Stimulated activated CD8-positive, alpha-beta memory T cell treated with anti-CD3 and anti-CD28 coated beads, Interleukin-15, amount 100 ng/mL, for 1 hour (primary cell): ENCODE measurements at places on chromosomes 1 and 21.

GRCh38 chr1:33459691-33460090 lies 12.8 kb upstream of the ZSCAN20 start:
- no peak for DNase-seq

DNA sequence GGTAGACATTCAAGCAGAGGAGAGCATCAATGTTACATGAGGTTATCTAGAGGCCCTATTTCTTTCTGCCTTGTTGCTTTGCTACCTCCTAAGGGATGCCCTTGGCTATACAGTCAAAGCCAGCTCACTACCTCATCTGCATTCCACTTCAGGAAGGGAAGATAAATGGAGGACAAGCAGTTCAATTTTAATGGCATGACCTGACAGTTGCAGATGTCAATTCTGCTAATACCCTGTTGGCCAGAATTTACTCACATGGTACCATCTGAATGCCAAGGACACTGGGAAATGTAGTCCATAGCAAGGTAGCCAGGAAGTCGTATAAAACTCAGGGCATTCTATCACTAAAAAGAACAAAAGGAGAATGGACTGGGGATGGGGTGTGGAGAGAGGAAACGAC lies 31.5 kb downstream of the PALMD start:
- no peak for DNase-seq

DNA sequence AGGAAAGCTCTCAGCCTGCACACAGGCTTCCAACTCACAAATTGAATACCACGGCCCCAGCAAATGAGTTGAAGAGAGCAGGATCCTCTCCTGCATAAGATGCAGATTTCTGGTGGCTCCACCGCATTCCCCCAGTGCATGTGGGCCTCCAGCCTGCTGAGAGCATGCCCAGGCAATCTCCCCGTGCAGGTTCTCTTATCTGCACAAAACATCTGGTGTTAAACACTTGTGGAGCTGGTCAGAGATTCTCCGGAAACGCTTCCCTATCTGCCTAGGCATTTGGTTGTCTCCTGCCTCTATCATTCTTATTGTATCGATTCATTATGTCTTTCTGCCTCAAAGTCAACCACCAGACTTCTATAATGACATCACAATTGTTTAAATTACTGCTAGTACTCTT lies 1349.0 kb upstream of the B3GALT2 start:
- DNase-seq = no peak

DNA sequence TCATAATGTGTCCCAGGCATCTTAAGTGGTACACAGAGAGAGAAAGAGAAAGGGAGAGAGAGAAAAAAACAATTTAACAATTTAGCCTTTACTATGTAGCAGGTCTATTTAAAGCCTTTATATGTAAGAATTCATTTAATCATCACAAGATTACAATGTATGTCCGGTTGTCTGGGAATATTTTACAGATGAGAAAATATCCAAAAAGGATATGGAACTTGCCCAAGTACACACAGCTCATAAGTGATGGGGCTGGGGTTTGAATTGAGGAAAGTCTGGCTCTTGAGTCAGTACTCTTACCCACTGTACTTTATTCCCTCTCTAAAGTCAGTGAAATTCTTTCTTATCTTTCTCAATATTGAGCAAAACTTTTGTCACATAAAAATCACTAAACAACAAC lies 104.6 kb downstream of the LYPLAL1 start:
- no peak for DNase-seq

DNA sequence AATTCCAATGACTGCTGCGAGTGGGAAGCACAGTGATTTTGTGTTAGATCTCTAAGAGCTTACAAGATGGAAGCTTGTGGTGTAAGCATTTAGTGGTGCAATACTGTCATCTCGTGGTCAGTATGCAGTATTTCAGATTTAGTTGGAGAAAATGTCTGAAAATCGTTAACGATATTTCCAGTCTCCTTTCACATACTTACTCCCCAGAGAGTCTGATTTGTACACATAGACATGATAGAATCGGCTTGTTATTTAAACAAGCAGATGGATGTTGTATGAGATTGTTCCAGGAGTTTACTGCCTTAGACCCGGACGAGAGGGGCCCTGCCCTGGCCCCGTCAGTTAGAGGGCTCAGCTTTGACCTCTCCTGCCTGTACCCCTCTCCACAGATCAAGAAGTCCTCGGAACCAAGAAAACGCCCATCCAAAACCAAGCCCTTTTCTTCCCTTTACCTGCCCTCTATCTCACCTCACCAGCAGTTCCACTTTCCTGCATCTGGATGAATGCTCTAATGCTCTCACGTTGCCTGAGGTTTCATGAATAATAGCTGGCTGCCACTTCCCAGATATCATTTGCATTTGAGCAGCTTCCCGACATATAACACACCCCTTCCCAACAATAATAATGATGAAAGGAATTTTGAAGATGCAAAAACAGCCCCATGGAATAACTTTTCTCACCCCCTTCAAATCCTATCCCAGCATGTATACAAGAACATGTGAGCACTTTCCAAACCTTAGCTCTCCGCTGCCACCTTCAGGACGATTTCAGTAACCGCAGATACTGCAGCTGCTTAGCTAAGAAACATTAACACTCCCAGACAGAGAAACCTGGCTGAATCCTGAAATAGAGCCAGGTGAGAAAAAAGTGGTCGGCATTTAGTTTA lies 247.3 kb downstream of the LTN1 start:
- peak; percentile 60 for DNase-seq

DNA sequence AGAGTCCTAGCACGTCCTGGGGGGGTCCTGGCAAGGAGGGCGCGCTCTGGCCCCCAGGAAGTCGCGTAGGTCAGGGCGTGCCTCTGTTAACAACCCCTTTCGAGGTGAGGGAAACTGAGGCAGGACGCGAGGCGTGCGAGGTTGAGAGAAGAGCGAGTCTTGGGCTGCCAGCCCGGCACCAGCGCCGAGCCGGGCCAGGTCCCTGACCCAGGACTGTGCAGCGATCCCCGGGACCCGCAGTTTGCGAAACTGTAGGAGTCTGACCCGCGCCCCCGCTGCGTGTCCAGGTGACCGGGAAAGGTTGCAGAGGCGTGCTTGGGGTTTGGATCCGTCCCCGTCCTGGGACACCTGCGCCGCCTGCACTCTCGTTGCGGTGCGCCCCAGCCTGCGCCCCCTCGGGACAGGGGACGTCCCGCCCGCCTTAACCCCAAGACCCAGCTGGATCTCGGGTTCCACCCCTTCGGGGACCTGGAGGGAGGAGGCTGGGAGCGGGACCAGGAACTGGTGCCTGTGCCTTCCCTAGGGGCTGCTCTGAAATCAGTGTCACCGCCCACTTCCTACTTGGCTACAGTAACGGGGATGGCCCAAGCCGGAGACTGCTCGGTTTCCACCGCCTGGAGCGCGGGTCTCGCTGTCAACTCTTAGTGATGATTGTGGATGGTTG lies 493 bp downstream of the DISC1 start:
- no peak for DNase-seq

GRCh38 chr1:47536646-47537118 lies 98.8 kb downstream of the FOXD2 start:
- DNase-seq = no peak

DNA sequence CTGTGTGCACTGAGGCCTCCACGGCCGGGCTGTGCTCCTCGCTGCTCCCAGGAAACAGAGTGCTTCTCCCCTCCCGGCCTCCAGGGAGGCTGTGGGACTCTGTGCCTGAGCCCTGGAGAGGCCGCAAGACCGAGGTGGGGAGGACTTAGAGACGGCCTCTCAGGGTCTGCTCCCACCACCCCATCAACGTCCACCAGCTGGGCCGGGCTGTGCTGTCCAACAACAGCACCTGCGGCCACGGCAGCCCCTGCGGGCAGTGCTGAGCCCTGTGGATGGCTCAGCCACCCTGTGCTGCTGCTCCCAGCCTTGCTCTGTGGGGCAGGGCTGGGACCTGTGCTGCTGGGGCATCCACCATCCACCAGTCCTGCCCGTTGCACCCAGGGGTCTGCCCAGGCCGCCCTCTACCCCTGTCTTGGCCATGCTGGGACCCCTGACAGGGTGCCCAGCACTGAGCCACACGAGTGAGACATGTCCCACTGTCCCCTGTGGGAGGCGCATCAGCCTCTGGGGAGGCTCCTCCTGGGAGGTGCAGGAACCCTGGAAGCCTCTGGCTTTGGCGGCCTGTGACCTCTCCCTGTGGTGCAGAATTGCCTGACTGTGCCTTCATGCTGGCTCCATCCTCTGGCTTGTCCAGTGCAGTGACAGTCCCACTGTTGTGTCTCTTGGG lies 31.2 kb upstream of the LRRC3 start:
- no peak for DNase-seq
